Stimulated activated CD4-positive, alpha-beta T cell treated with anti-CD3 and anti-CD28 coated beads, Interleukin-15, amount 100 ng/mL, for 1 hour (primary cell): ENCODE measurements at places on chromosomes 2 and 18.

DNA sequence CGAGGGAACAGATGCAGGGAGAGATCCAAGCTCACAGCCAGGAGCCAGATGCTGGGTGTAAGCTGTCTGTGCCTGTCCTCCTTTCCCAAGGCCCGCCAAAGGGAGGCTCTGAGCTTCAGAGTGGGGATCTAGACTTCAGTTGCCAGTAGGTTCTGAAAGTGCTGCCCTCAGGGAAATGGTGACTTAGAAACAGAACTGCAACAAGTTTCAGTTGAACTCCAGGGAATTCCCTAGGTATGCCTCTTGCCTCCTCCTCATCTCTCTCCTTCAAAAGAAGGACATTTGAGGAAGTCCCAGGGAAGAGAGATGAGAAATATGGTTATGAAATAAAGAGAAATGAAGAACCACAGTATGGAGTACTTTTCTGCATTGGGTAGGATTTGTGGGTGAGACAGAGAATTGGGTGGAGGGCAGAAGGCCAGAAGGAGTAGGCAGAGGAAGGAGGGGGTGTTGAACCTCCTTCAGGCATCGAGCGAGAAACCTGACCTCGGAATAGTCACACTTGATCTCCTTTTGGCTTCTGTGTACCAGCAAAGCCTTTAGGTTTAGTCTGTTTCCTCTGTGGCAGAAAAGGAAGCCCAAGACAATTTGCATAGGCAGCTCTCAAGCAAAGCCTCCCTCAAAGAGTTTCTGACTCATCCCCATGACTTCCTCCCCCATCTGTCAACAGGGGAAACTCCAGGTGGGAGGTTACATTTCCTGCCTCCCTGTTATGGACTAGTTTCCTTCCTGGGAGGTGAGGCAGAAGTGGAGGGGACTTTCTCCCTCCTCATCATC, 45.7 kb downstream of the QPCT start:
- peak; percentile 34 for DNase-seq

GRCh38 chr18:49371786-49372185, 88.7 kb downstream of the DYM start:
- no peak for DNase-seq

- no peak for DNase-seq
These were observed 68.0 kb downstream of the KLHL29 start for GRCh38 chr2:23452853-23453420.

DNA sequence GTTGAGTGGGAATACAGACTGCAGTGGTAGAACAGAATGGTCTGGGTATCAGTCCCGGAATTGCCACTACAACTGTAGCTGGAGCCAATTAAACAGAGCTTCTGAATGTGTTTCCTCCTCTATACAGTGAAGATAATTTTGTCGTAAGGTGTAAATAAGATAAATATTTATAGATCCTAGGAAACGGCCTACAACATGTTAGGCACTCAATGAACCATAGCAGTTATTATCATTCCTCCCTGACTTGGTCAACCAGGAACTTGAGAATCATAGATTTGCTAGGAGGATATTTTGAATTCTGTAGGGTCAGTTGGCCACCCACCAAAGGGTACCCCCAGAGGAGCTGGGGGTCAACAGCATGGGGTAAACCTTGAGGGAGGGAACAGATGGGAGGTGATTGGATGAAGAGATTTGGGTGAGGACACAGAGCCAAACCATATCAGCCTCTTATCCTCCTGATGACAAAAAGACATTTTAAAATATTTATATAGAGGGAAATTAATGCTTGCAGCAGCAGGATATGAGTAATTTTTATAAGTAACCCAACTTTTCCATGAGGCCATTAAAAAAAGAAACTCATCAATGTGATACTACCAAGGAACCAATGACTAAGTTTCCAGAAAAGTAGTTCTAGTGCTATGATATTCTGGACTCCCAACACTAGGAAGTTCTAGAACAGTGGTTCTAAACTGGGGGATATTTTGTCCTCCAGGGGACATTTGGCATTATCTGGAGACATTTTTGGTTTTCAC, 4.0 kb downstream of the DHRS9 start:
- DNase-seq = no peak

- no peak for DNase-seq
These were observed 108.0 kb downstream of the LRRC30 start for GRCh38 chr18:7338846-7339245.

DNA sequence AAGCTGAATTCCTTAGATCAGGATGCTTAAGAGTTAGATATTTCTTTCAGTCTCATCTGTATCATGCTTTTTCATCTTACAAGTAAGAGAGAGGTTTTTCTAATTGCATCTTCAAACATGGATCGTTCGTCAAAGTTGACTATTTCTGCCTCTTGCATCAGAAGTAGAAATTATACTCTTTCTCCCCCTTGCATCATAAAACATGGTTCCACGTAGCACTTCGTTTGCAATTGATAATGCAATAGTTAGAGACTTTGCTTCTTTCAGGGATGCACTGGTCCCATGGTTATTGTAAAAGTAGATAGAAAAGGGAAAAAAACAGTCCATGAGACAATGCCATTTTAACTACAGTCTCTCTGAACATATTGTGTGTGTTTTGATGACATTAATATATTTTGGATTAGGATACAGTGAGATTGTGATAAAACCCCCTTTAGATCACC, 75.1 kb upstream of the PARD3B start:
- DNase-seq = no peak

DNA sequence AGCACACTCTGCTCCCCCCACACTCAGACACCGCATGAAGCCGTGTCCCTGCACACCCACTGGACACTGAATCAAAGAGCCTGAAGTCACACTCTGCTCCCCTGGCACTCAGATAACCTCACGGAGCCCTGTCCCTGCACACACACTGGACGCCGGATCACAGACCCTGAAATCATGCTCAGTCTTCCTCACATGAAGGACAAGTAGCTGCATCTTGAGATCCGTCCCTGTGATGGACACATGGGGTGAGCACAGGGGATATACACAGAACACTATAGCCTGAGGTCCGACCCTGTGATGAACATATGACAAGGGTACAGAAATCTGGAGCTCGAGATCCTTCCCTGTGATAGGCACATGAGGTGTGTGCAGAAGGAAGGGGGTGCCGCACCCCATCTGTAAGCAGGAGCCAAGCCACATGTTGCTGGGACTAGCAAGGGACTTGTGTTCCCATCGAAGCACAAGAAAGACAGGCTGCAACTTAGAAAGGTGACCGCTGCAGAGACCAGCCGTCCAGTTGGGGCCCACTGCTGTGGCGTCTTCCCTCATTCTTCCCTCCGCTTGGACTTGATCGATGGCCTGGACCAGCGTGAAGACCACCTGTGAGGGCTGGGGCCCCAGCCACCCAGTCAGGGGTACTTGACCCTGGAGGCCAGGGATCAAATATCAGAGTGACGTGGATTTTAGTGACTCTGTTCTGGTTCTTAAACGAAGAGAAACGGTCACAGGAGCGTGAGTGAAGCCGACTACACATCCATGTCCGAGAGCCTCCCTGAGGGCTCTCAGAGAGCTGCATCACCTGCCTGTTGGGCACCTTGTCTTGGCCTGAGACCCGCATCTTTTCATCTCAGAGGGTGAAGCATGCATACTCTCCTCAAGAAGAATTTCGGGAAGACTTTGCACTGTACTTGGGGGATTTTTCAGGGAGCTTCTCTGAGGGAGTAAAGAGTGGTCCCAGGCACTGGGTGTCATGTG, 391.7 kb upstream of the SALL3 start:
- no peak for DNase-seq

- DNase-seq = no peak
These were observed 1.3 kb upstream of the BZW1 start for GRCh38 chr2:200810252-200810997.

GRCh38 chr2:11405599-11406266, 60.2 kb downstream of the E2F6 start:
- no peak for DNase-seq

GRCh38 chr18:59149007-59149406, 9.3 kb downstream of the SEC11C start:
- no peak for DNase-seq

DNA sequence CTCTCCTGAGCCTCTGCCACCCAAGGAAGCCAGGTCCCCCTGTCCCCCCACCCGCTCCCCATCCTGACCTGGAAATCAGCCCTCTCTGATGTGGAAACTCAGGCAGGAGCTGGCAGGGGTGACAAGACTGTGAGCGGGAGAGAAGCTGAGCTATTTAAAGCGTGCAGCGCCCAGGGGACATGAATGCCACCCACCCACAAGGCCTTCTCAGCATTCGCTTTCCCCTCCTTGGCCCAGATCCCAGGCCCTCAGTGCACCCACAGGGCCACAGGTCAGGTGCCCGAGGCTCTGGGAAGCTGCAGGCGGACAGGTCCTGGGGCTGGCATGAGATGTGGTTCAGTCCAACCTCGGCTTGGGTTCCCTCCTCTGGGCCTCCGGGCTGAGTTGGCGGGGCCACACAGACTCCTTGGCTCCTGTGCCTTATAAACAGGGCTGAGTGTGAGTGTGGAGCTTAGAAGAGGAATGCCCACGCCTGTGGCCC, 168.3 kb downstream of the SMAD7 start:
- no peak for DNase-seq

GRCh38 chr2:239557516-239557915, 156.7 kb upstream of the HDAC4 start:
- no peak for DNase-seq

DNA sequence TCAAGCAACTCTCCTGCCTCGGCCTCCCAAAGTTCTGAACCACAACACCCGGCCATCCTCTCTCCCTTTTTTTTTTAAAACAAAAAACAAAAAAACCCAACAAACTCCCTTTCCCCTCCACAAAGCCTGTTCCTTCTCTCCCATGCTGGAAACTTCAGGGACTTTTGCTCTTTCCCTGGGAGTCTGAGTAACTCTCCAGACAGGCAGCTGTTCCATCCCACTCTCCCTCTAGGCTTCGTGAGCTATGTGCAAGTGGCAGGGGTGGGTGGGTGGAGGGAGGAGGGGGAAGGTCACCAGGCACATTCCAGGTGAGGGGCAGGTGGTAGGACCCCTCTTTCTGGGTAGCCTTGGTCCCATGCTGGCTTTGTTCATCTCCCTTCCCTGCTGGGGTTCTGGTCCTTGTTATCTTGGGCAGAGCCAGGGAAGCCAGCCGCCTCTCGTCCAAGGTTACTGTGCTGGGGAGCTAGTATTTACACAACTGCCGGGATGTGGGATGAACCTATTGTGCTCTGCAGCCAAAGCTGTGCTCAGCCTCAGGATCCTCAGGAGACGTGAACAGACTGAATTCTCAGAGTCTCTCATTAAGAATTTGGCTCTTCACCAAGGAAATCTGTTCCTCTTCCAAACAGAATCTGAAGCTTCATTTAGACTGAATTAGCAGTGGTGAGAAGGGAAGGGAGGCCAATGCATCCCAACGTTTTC, 106.9 kb downstream of the LIPG start:
- DNase-seq = no peak
